T-helper 22 cell (primary cell): ENCODE measurements at places on chromosomes 6 and 20.

DNA sequence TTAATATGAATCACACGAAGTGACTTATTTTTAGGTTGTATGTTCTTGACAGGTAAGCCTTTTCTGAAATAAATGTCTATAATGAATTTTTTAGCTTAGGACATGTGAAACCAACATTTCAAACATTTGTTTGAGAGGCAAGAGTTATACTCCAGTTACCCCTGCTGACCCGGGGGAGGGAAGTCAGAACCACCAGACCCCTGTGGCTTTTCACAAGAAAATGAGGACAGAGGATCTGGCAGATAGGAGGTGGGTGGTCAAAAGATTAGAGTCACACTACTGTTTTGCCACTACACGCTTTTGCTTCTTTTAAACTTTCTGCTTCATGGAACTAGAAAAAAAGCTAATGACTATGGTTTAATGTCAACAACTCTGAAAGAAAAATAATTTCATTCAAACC, 27.5 kb upstream of the ADGRF4 start:
- no peak for DNase-seq

DNA sequence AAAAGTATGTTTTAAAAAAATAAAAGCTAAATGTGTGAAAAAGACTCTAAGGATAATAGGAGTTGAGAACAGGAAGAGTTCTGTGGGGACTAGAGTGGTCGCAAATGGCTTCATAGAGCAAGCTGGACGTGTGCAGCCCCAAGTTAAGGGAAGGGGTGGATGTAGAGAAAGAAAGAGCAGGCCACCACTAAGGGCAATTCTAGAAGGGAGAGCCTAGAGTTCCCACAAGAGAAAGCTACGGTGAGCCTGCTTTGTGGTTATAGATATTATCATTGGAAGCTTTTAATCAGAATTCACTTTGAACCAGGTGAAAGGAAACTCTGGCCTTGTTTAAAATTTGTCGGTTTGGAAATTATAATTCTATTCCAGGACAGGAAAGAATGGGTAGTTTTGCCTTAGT, 101.6 kb downstream of the HIVEP2 start:
- DNase-seq: no peak

DNA sequence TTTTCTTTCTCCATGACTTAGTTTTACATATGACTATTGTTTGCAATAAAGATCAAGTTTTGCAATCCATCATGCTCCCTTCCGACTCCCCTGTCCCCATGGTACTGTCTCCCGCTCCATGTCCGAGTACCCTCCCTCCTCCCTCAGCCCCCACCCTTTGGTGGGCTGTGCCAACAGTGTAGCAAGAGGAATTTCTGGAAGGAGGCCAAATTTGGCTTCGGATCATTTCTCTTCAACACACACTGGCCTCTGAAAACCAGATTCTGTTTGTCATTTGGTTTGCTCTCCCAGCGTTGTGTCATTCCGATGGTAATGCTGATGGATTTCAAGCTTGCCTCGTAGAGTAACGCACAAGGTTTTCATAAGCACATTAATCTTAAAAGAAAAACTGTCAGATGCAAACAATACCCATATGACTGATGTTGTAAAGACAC, 22.9 kb upstream of the PAX1 start:
- no peak for DNase-seq

DNA sequence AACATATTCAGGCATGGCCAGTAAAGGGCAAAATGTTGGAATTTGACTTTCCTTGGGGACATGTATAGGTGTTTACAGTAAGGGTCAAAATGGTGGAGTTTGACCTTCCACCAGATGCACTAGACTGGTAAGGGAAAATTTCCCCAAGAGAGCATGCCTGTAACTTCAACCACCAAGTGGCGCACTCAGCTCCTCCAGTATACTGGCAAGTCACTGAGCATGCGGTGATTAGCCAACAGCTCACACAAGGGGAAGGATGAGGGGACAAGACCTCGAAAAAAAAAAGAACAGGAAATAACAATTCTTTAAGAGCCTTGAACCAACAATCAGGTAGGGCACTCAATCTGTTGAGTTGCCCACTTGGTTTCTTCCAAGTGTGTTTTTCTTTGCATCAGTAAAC, 140.9 kb downstream of the EYS start:
- DNase-seq: no peak

DNA sequence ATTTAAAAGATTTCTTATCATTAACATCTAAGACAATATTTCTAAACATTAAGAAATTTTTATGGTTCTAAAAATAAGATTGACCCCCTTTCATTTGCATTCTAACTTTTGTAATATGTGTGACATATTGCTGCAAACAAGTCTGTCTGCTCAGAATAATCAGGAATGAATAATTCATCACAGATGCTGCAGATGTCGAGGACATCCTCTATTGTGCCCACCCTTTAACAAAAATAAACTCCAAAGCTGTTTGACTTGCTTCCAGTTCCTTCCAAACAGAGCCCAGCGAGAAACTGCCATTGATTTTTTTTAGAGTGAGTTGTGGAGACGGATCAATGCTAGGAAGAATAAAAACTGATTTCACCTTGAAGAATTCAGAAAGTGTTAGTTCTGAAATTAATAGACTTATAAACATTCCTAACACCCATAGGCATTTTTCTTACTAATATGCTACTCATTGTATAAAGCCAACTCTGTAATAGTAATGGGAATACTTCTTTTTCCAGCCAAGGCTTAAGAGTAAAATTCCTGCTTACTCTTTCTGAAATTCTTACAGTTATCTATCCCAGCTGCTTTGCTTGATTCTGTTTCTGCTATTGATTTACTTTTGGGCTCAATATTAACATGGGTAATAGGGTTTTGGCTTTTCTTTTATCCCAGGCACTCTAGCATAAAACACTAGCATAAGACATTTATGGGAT, 244.8 kb upstream of the FAM83B start:
- DNase-seq: no peak
